ENCODE measurements at places on chromosomes 5 and 9.

DNA sequence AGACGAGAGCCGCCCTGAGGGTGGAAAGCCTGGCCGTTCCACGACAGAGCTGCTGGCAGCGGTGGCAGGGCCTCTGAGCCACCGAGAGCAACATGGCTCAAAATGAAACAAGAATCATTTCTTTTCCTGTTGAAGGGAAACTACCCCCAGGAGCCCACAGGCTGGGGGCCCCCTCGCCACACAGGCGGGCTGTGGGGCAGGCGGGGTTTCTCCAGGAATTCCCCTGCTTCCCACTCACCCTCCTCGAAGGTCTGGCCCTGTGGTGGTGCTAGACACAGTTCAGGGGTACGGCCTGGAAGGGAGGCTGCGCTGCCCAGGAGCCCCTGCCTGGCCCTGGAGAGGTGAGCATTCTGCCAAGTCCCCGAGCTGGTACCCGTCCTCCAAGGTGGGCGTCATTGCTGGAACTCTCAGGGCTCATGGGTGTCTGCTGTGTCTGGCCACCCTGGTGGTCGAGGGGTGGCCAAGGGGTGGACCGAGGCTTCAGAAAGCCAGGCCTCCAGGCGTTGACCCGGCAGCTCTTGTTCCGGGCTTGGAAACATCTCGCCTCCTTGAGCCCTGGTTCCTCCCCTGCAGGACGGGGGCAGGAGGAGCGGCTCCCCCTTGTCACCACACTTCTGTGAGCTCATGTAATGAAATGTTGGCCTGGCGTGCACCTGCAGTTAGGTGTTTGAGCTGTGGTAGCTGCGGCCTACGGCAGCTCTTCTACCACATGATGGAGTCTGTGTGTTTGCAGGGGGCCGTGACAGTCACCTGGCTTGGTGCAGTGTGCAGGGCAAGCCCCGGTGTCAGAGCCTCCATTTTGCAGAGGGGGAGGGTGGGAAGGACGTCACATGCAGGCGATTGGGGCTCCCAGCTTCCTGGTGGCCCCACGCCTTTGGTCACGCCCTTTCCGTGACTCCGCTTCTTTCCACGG is 65.3 kb downstream of the RXRA start:
- no peak for DNase-seq

- no peak for DNase-seq
Measured at GRCh38 chr5:69202497-69202896, 13.1 kb downstream of the CENPH start.

DNA sequence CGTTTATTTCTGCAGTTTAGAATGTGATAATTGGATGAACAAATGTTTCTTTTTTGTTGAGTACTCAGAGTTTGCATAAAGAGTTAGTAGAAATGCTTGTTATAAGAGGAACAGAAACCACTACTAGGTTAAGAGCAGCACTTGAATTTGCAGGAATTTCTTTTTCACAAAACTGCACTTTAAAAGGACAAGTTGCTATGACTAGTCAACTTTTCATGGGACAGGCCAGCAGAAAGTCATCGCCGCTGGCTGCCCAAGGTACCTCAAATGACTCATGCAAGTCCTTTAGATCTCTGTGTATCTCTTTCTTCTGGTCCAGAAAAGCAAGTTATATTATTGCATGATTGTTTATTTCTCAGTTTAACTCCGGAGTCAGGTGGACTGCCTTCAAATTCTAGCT is 97.3 kb upstream of the HMHB1 start:
- DNase-seq, result no peak

GRCh38 chr5:110751902-110752762 is 13.3 kb downstream of the SLC25A46 start:
- DNase-seq, result no peak

DNA sequence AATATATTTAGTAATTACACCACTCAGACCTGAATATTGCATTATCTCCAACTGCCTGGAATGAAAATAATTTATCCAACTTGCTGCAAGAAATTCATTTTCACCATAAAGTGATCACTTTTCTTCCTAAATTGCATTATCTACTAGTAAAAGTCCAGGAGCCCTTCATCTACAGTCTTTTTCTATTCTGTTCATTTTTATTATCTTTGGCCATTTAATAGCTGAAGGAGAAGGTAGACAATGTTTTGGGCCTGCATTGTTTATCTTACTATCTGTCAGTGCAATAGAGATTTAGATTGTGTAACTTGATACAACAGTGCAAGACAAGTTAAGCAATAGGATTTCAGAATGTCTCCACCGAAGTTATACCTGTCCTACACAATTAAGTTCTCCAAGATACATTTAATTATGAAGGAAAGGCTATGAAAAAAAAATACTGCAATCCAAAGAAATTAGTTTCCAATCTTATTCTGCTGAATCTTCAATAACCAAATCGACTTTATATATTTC is 1339.7 kb upstream of the CDH6 start:
- no peak for DNase-seq

- no peak for DNase-seq
Measured at GRCh38 chr9:104700306-104700705, 6.0 kb downstream of the OR13D1 start.

GRCh38 chr9:69658987-69659675 is 13.0 kb downstream of the APBA1 start:
- no peak for DNase-seq

DNA sequence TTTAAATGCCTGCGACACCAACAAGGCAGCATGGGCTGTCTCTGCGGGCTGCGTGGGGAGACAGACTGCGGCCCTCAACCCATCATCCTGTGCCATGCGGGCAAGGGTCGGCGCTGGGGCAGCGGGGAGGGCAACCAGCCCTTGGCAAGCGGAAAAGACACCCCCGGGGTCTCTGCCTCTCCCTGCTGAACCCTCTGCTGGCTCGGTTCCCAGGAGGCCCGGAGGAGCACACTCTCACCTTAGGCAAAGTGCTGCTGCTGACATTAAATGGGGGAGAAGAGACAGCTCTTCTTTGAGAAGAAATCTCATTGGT is 129.6 kb upstream of the PPP1R26 start:
- DNase-seq, result no peak

DNA sequence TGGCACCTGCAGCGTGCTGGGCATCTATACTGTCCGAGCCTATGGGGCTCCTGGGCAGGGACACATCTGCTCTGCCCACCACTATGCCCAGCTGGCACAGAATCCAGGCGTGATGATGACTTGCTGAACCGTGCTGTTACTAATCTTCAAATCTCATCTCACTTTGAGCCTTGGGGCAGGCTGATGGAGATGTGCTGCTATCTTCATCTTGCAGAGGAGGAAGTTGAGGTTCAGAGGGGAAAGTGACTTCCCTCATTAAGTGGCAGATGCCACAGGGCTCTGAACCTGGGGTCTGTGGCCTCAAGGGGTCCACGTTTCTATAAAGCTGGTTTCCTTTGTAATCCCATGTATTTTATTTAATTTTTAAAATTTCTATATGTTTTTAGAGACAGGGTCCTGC is 4.7 kb downstream of the SLC2A6 start:
- no peak for DNase-seq

DNA sequence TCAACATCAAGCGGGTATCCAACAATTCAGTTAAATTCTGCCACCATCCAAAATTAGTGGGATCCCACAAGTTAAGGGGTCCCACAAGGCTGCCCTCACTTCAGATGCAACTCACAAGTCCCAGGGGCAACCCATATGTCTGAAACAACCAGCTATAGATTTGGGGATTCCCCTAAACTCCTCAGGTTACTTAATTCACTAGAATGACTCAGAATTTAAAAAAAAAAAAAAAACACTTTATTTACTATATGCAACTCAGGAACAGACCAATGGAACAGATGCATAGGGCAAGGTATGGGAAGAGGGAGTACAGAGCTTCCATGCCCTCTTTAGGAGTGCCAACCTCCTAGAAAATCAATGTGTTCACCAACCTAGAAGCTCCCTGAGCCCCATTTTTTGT is 15.1 kb downstream of the AUH start:
- no peak for DNase-seq

DNA sequence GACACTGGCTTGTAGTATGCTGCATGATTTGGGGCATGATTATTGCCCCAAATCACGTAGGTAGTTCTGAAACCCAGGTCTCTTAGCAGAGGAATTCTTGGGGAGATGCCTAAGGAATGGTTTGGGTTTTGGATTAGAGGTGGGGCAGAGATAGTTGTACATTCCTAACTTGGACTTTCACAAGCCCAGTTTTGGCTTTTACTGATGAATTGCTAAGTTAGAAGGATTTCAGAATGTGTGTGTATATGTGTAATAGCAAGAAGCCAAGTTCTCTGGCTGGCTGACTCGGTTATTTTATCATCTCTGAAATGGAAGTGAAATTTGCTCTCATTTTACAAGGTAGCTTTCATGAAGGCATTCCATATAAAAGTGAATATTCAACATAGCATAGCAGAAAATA is 23.8 kb upstream of the ZNF131 start:
- DNase-seq, result no peak

Measured in NCI-H1694 (cell line).